ENCODE measurements at places on chromosomes 5 and 9.

GRCh38 chr9:85859765-85860164 lies 81.2 kb upstream of the NAA35 start:
- no peaks in the 10 kb centered on the region for H3K4me1 ChIP-seq
- DNase-seq = no peak
- no peaks in the 10 kb centered on the region for H3K27me3 ChIP-seq
- no peak overlapping the region for H3K4me3 ChIP-seq

DNA sequence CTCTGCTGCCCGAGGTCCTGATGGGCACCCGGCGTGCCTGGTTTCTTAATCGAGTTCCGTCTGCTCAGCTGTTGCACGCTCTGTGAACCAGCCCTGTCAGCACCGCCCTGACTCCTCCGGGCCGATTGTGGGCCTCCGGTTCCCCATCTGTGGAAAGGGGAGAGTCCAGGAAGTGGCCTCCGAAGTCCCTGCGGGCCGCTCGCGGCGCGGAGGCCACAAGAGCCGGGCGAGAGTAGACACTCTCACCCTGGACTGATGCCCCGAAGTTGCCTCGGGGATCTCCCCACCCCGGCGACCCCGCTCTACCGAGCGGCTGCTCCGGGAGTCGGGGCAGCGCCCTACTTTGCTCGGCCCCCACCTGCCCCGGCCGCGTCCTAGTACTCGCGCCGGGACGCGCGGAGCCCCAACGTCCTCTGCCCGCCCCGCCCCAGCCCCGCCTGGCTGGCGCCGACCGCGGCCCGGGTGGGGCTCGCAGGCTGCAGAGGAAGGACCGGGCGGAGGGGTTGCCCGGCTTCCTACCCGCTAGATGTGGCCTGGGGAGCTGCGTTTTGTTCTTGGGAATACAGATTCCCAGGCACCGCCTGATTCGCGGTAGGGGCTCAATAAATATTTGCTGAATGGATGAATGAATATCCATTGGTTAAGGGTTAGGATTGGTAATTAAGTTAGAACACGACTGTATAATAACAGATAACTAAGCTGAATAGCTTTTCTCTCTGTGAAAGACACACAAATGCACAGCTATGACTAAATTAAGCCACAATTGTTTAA lies 935 bp upstream of the ZNF367 start:
- peak; percentile 86 for DNase-seq
- peak overlapping the region; percentile 54 for H3K4me3 ChIP-seq
- H3K36me3 ChIP-seq = no peaks in the 10 kb centered on the region
- H3K27me3 ChIP-seq = no peaks in the 10 kb centered on the region

DNA sequence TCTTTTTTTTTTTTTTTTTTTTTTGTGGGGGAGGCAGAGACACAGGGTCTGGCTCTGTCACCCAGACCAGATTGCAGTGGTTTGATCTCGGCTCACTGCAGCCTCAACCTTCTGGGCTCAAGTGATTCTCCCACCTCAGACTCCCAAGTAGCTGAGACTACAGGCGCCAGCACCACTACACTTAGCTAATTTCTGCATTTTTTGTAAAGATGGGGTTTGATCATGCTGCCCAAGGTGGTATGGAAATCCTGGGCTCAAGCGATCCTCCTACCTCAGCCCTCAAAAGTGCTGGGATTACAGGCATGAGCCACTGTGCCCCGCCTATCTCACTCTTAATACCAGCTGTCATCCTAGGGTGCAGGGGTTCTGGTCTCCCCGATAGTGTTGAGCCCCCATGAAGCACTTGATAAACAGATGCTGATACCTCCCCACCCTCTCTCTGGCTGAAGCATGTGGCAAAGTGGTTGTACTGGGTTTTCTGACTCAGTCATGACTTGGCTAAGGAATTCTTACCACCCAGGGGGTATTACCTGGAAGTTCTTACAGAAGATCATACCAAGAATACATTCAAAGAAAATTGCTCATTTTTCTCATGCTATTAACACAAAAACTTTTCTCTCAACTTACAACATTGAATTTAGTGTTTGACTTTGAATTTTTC lies 110.2 kb upstream of the DAPK1 start:
- H3K27ac ChIP-seq = no peak overlapping the region
- DNase-seq = no peak
- no peak overlapping the region for H3K4me3 ChIP-seq
- no peaks in the 10 kb centered on the region for H3K4me1 ChIP-seq

GRCh38 chr5:60376860-60377259 lies 323.1 kb downstream of the DEPDC1B start:
- H3K27ac ChIP-seq = no peak overlapping the region
- H3K27me3 ChIP-seq = no peaks in the 10 kb centered on the region
- no peaks in the 10 kb centered on the region for H3K4me1 ChIP-seq
- H3K36me3 ChIP-seq = no peaks in the 10 kb centered on the region
- DNase-seq = no peak

- H3K36me3 ChIP-seq = no peaks in the 10 kb centered on the region
- H3K4me1 ChIP-seq = no peaks in the 10 kb centered on the region
- no peak overlapping the region for H3K4me3 ChIP-seq
- no peaks in the 10 kb centered on the region for H3K27me3 ChIP-seq
- no peak overlapping the region for H3K27ac ChIP-seq
- peak; percentile 63 for DNase-seq
Measured at GRCh38 chr5:144315994-144316634, 145.4 kb downstream of the KCTD16 start.

DNA sequence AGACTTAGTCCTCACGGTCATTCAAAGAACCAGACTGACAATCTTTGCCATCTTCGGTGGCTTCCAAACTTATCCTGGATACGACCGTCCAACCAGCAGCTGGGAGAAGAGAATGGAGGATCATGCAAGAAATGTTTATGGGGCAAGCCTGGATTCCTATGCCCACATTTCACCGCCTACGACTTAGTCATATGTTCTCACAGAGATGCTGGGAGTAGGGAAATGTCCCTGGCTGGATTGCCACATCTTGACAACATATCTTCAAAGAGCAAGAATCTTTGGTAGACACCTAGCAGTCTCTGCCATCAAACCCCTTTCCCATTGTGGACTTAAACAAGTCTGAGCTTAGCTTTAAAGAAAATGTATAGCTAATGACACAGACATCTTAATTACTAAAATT lies 5.0 kb downstream of the MED7 start:
- no peaks in the 10 kb centered on the region for H3K4me1 ChIP-seq
- H3K36me3 ChIP-seq = no peaks in the 10 kb centered on the region

DNA sequence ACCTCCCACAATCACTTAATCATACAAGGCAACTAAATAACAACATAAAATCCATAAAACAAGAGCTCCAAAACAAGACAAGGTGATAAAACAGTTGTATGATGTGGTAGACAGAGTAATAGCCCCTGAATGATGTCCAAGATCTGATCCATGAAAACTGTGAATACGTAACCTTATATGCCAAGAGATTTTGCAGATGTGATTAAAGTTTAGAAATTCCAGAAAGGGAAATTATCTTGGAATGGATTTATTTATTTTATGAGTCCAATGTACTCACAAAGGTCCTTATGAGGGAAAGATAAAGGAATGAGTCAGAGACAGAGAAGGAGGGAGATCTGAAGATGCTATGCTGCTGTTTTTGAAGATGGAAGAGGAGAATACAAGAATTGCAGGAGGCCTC lies 1775.7 kb upstream of the C9orf72 start:
- H3K4me1 ChIP-seq = no peaks in the 10 kb centered on the region
- no peaks in the 10 kb centered on the region for H3K27me3 ChIP-seq
- no peak for DNase-seq
- H3K4me3 ChIP-seq = no peak overlapping the region
- H3K27ac ChIP-seq = no peak overlapping the region

DNA sequence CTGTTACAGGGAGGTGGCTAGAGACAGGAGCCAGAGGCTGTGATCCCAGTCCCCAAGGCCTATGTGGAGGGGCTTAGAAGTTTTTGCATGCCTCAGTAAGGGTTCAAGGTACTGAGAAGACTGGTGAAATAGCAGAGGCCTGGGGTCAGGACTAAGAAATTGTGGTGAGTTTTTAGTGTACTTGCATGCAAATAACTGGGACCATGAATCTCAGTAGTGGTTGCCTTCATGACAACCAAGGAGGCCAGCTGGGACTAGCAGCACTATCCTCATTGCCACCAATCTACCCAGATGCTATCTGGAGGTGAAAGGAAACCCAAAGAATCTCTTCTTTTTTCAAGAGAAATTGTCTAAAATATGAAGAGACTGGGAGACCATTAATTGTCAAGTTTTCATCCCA lies 395.1 kb downstream of the CETN3 start:
- no peaks in the 10 kb centered on the region for H3K36me3 ChIP-seq
- H3K27ac ChIP-seq = no peak overlapping the region
- H3K4me1 ChIP-seq = no peaks in the 10 kb centered on the region
- no peak overlapping the region for H3K4me3 ChIP-seq

GRCh38 chr9:123339666-123340510 lies 16.1 kb upstream of the CRB2 start:
- H3K4me3 ChIP-seq = no peak overlapping the region
- H3K27ac ChIP-seq = no peak overlapping the region
- no peaks in the 10 kb centered on the region for H3K27me3 ChIP-seq
- H3K4me1 ChIP-seq = peaks cover 24% of the 10 kb centered on the region
- H3K36me3 ChIP-seq = no peaks in the 10 kb centered on the region
- DNase-seq = no peak

DNA sequence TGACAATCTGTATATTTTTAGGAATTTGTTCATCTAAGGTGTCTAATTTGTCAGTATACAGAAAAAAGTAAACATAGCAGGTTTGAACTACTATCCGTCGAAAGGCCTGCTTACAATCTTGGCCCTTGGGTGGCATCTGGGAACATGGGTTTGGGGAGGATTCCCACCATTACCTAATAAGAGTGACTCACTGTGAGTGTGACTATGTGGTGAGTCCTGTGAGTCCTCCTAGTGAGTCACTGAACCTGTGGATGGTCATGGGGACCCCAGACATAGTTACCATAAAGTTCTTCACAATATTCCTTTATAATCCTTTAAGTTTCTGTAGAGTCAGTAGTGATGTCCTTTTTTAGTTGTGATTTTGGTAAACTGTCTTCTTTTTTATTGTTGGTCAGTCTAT lies 37.0 kb downstream of the RNF130 start:
- H3K4me1 ChIP-seq = no peaks in the 10 kb centered on the region
- H3K36me3 ChIP-seq = no peaks in the 10 kb centered on the region
- no peak overlapping the region for H3K4me3 ChIP-seq

GRCh38 chr5:71943874-71944273 lies 163.4 kb upstream of the MAP1B start:
- H3K27me3 ChIP-seq = no peaks in the 10 kb centered on the region
- no peak overlapping the region for H3K27ac ChIP-seq
- no peaks in the 10 kb centered on the region for H3K36me3 ChIP-seq
- H3K4me1 ChIP-seq = no peaks in the 10 kb centered on the region
- no peak for DNase-seq

DNA sequence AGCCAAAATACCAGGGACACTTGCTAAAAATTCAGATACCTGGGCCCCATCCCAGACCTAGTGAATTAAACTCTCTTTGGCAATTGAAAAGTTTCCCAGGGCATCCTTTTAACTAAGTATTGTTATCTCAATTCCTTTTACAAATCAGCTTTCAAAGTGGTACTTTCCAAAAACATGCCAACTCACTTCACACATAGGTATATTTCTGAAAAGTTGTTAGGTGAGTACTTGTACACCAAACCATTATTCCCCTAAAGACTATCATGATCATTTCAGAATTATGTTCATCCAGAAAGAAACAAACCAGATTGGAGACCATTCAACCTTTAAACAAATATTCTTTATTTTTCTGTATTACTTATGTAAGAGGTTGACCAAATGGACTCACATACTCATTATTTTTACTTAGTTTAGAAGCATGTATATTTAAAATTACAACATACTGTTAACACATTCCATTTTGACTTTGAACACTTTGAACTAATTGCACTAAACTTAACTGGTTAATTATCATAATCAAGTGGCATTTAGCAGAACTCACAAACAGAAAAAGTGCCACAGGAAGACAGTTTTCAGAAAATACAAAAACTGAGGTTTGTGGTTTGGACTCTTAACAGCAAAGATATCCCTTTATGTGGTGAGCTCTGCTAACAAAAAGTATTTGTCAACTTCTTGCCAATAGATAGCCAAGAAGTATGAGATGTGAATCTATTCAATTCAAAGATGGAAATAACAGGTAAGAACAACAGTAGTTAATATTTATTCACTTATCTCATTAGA lies 40.7 kb downstream of the KIAA0825 start:
- no peak overlapping the region for H3K4me3 ChIP-seq
- no peaks in the 10 kb centered on the region for H3K27me3 ChIP-seq
- no peak for DNase-seq
- H3K4me1 ChIP-seq = no peaks in the 10 kb centered on the region

GRCh38 chr9:99601571-99602111 lies 220.0 kb upstream of the NR4A3 start:
- H3K27me3 ChIP-seq = no peaks in the 10 kb centered on the region
- H3K4me1 ChIP-seq = no peaks in the 10 kb centered on the region
- peak; percentile 14 for DNase-seq
- no peaks in the 10 kb centered on the region for H3K36me3 ChIP-seq
- no peak overlapping the region for H3K4me3 ChIP-seq

GRCh38 chr9:81266086-81266485 lies 423.3 kb downstream of the TLE1 start:
- no peaks in the 10 kb centered on the region for H3K27me3 ChIP-seq
- H3K4me3 ChIP-seq = no peak overlapping the region
- DNase-seq = no peak
- no peaks in the 10 kb centered on the region for H3K4me1 ChIP-seq

GRCh38 chr5:111755942-111756381 lies 1.0 kb downstream of the NREP start:
- H3K27ac ChIP-seq = peak overlapping the region; percentile 97
- no peaks in the 10 kb centered on the region for H3K36me3 ChIP-seq
- peaks cover 14% of the 10 kb centered on the region for H3K4me1 ChIP-seq
- H3K4me3 ChIP-seq = peak overlapping the region; percentile 93
- DNase-seq = no peak

- H3K27me3 ChIP-seq = no peaks in the 10 kb centered on the region
- no peak overlapping the region for H3K27ac ChIP-seq
- no peak overlapping the region for H3K4me3 ChIP-seq
- DNase-seq = peak; percentile 42
- no peaks in the 10 kb centered on the region for H3K36me3 ChIP-seq
Measured at GRCh38 chr9:9091387-9091786, 1291.8 kb upstream of the DMAC1 start.

- no peak overlapping the region for H3K27ac ChIP-seq
- DNase-seq = no peak
- no peaks in the 10 kb centered on the region for H3K27me3 ChIP-seq
- no peak overlapping the region for H3K4me3 ChIP-seq
- no peaks in the 10 kb centered on the region for H3K4me1 ChIP-seq
Measured at GRCh38 chr5:179963375-179963774, 55.7 kb upstream of the TBC1D9B start.

GRCh38 chr9:137411260-137411644 lies 11.7 kb downstream of the EXD3 start:
- no peak overlapping the region for H3K27ac ChIP-seq
- no peaks in the 10 kb centered on the region for H3K36me3 ChIP-seq
- H3K4me1 ChIP-seq = peaks cover 4% of the 10 kb centered on the region
- H3K4me3 ChIP-seq = no peak overlapping the region
- no peak for DNase-seq
- H3K27me3 ChIP-seq = no peaks in the 10 kb centered on the region

- peaks cover 24% of the 10 kb centered on the region for H3K4me1 ChIP-seq
- peak overlapping the region; percentile 0 for H3K4me3 ChIP-seq
- H3K27me3 ChIP-seq = no peaks in the 10 kb centered on the region
Measured at GRCh38 chr9:127396253-127396807, 639 bp upstream of the SLC2A8 start.

GRCh38 chr9:91275655-91276054 lies 86.1 kb downstream of the AUH start:
- H3K4me3 ChIP-seq = no peak overlapping the region
- no peak overlapping the region for H3K27ac ChIP-seq
- no peaks in the 10 kb centered on the region for H3K36me3 ChIP-seq
- H3K27me3 ChIP-seq = no peaks in the 10 kb centered on the region
- H3K4me1 ChIP-seq = no peaks in the 10 kb centered on the region

- no peaks in the 10 kb centered on the region for H3K4me1 ChIP-seq
- H3K27ac ChIP-seq = no peak overlapping the region
- no peaks in the 10 kb centered on the region for H3K27me3 ChIP-seq
- no peak overlapping the region for H3K4me3 ChIP-seq
Measured at GRCh38 chr5:159807586-159807985, 108.7 kb upstream of the ADRA1B start.
